ENCODE measurements at places on chromosomes 11 and 22.

- DNase-seq: no peak
Observed at GRCh38 chr11:44623731-44624491, 58.4 kb downstream of the CD82 start.

DNA sequence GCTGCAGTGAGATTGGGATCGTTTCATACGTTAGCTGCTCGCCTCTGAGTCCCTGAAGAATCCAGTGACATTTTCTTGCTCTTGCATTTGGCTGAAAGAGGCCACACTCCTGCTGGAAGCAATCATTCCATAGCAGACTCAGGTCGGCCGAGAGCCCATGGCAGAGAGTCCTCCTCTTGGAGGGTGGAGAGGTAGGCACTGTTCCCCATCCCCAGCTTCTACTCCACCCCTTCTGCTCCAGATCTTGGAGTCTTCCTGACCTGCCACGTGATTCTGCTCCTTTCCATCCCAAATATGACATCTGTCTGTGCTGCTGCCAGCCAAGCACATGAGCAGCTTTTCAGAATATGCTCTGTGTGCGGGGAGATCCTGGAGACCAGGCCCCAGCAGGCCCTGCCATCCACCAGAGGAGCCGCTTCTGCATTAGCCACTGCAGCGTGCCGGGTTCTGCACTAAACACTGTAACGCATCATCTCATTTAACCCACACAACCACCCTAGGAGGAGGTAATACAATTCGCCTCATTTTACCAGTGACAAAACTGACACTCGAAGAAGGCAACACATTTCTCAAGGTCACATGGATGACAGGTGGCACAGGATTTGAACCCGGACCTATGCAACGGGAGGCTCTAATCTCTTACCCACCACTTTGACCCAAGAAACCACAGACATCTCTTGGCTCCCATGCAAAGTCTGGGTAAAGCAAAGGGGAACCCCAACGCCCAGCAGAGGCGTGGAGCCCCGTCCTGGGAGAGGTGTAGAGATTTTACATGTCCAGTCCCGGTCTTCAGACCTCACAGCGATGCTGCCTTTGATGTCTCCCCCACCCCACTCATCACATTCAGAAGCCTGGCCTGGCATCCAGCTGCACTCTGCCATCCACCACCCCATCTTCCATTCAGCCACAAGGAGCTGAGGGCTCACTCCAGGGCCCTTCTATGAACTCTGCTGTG, 78.8 kb downstream of the FEZ1 start:
- DNase-seq: no peak

DNA sequence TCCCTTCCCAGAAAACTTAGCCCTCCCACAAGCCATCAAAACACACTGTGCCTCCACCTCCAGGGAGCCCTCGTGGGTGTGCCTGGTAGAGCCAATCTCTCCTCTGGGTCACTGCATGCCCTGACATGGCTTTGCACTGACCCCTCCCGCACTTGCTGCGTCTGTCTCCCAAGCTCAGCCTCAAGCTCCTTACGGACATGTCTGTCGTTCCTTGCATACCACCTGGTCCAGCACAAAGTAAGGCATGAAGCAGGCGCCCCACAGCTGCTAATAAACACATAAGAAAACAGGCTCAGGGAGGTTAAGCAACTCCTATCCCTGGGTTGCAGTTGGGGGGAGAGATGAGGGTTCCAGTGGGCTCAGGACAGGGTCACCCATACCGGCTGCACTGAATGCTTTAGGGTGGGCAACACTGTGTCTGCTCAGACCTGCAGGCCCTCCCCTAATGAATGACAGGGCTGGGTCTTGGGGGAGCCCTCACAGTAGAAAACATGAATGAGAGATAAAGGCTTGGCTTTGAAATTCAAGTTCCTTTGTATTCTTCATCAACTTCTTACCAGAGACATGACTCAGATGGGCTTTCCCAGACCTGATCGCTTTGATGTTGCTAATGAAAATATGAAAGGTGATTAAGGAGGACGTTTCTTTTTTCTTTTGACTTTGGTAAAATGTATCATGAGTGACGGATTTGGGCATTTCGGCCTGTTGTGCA, 38.0 kb downstream of the PHF21B start:
- no peak for DNase-seq

GRCh38 chr22:46690146-46690545, 47.9 kb downstream of the CERK start:
- no peak for DNase-seq

GRCh38 chr11:44950031-44950624, 555 bp downstream of the TP53I11 start:
- DNase-seq: no peak

GRCh38 chr11:46298699-46299433, 21.4 kb downstream of the CREB3L1 start:
- DNase-seq: peak; percentile 51

- no peak for DNase-seq
Observed at GRCh38 chr22:22767876-22768602, 119.6 kb upstream of the IGLL5 start.

DNA sequence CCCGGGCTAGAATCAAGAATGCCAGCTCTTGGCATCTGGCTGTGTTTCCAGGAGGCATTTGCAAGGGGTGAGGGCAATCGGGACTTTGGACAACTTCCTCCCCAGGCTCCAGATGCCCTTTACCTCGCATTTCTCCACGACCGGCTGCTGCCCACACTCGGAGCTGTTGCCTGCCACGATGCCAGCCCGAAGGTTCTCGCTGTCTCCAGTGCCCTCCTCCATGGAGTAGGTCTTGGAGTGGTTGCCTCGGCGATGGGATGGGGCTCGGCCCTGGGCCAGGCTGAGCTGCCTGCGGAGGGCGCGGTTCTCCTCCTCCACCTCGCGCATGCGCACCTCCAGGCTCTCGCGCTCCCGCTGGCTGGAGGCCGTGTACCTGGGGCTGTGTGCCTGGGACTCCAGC, 270.0 kb downstream of the LARGE1 start:
- DNase-seq: no peak

GRCh38 chr11:44899959-44900358, 50.7 kb downstream of the TP53I11 start:
- no peak for DNase-seq
